CD4-positive, CD25-positive, alpha-beta regulatory T cell (primary cell): ENCODE measurements at places on chromosomes 16 and 17.

DNA sequence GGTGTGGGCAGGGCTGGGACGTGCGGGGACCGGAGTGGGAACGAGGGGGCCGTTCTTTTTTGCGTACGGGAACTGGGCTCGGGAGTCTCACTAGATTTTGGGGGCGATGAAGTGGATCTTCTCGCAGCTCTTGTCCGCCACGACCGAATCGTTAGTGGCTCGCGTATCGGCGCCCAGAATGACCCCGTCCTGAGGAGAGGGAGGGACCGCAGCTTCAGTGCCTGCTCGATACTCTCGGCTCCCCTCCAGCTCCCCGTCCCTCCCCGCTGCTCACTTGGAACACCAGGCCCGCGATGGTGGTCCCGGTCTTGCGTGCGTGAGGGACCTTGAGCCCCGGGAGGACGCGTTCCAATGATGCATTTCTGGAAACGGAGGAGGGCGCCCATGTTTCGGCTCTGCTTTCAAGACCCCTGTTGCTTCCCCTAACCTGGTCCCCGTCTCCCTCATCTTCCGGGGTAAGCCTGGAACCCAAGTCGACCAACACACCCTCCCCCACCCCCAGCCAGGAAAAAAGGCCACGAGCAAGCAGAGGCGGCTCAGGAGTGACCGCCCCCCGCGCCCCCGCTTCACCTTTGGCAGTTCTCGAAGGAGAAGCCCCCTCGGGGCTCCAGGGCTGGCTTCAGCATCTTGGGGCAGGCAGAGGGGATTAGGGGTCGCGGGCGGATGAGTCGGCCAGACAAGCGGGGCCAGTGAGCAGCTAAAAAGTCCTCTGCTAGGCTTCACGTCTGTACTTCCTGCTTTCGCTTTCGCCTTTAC lies at the start of gene PSMB10:
TSS of gene PSMB10 (minus strand) at position 727 of the 756 bp plus-strand sequence. CDS start at position 626, 101 bp downstream.
- DNase-seq, result no peak

GRCh38 chr17:82944990-82945389 lies 105.2 kb upstream of the ZNF750 start:
- DNase-seq, result no peak

DNA sequence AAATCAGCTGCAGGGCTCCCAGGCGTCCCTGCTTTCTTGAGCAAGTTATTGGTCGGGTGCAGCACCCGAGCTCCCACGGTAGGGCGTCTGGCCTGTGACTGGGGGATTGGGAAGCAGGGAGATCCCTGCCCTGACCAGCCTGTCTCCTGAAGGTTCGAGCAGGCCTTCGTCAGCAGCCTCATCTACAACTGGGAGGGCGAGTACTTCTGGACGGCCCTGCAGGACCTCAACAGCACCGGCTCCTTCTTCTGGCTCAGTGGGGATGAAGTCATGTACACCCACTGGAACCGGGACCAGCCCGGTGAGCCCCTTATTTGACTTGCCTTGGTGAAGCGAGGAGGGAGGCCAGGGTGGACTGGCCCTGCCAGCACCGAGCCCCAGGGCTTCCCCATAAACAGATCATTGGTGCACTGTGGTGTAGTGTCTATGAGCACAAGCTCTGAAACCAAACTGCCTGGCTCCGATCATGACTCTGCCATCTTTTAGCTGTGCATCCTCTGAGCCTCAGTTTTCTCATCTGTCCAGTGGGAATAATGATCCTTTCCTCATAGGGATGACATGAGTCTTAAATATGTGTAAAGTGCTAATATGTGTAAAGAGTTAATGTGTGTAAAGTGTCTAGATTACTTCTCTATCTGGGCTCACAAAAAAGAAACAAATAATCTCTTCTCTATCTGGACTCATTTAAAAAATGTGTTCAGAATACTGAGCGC lies 48.9 kb downstream of the MRC2 start:
- DNase-seq, result no peak

DNA sequence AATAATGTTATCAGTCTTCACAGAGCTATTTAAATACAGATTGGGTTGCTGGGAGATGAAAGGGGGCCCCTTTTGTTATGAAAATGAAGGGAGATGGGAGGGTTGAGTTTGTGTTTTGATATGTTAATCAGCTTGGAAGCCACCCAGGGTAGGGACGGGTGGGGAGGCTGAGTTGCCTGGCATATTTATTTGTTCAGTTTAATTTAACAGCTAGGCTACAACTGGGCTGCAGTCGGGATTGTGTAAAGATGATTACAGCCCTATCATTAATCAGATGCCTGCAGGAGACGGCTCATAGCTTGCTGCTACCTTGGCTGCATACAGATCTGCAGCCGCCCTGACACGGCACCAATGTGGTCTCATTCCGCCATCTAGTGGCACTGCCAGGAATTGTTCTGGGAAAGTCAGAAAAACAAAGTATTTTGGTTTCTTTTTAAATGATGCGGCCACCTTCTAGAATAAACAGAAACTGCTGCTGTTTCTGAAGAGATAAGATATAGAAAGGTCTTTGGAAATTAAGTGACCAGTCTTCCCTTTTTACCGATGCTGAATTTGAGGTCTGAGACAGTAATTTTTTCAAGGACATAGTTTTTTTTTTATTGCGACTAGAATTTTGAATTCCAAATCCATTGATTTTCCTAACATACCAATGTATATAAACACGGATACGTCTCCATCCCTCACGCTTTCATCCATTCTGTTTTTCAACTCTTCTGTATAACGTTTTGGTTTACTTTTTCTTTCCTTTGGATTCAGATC lies 458.0 kb upstream of the ASIC2 start:
- DNase-seq, result peak; percentile 70

- DNase-seq, result no peak
These were observed 573 bp upstream of the GNAO1 start for GRCh38 chr16:56190677-56191155.

- no peak for DNase-seq
These were observed 103.2 kb downstream of the TANC2 start for GRCh38 chr17:63069245-63069644.

DNA sequence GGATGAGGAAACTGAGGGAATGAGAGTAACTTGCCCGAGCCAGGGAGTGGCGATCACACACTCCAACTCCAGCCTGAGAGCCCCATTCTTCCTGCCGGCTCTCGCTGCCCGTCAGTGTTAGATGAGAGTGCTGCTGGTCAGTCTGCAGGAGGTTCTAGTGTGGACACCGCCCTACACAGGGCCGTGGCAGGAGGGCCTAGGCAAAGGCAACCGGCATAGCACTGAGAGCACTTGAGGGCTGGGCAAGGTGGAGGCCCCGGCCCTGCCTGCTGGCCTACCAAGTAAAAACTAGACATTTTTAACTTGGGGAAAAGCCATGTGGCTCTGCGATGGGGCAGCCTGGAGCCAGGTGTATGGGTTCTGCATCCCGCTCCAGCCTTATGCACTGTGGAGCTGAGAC lies 354.8 kb downstream of the SEC14L1 start:
- no peak for DNase-seq
